Activated CD8-positive, alpha-beta T cell treated with anti-CD3 and anti-CD28 coated beads, Interleukin-2, amount 10 ng/mL, durations not matched to agents 7 days and 5 days (primary cell): ENCODE measurements at places on chromosomes 2 and 18. TPM values are rescaled to one million over a fixed set of nuclear protein-coding genes. Genes with fewer than 3 reads are reported as not detected.

The RABL2A gene
- 12.0 TPM for total RNA-seq

The VIT gene
- not detected for total RNA-seq

The NOSTRIN gene
- total RNA-seq = not detected

The STPG4 gene
- total RNA-seq = 0.21 TPM

The CDH19 gene
- not detected for total RNA-seq

The TTN gene
- 12.8 TPM for total RNA-seq

The LBX2 gene
- 0.32 TPM for total RNA-seq

The CASP10 gene
- total RNA-seq = 40.7 TPM

The IFT172 gene
- total RNA-seq = 10.0 TPM

The AKAIN1 gene
- total RNA-seq = not detected

The CYP1B1 gene
- total RNA-seq = 1.9 TPM

The PSMA8 gene
- 1.2 TPM for total RNA-seq

The MOGAT1 gene
- total RNA-seq = not detected

DNA sequence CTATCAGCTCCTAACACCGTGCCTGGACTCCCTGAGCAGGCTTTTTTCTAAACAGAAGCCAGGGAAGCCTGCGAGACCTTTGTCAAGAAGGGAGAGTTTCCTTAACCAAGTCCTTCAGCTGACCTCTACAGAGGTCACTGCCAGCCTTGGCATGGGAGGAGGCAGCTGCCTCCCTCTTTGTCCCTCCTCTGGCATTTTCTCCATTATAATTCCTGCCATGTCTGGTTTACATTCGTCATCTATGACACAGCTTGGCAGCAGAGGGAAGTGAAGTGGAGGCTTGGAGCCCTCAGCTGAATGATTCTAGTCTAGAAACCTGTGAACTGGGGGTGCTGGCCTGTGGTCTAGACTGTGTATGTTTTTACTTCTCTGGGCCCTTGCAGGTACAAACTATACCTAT is 22.5 kb downstream of the LIPG start:
- no peak for DNase-seq

- no peak for DNase-seq
These were observed 44.7 kb upstream of the DNAH7 start for GRCh38 chr2:196113061-196113974.

GRCh38 chr2:32627441-32627813 is 423 bp upstream of the TTC27 start:
- DNase-seq = no peak

DNA sequence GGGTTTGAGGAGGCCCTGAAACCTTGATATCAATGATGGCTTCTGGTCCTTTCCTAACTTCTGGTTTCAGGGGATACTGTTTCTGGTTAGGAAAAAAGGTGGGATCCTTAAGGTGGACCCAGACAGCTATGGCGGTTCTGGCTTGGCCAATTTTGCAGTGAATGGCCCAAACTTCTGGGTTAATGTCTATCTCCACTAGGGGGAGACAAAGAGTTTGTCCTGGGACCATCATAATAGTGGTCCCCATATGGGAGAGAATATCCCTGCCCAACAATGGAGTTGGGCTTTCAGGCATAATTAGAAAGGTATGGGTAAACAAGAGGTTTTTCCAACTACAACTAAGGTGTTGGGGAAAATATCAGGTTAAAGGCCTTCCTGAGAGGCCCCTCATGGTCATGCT is 273.5 kb downstream of the CALCRL start:
- DNase-seq = no peak

DNA sequence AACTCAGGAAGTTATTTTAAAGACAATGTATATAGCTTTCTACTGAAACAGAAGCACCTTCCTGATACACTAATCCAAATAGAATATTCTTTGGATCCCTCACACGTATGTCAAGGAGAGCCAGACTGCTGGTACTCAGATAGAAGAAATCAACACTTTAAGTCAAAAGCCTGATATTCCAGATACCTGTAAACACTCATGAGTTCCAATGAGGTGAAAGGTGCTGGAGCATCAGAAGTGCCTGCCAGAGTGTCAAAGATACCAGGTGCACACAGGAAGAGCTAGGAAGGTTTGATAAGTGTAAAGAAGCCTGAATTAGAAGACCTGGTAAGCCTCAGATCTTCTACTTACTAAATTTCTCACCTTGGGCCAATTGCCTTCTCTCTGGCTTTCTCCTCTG is 226.3 kb upstream of the SP5 start:
- no peak for DNase-seq

DNA sequence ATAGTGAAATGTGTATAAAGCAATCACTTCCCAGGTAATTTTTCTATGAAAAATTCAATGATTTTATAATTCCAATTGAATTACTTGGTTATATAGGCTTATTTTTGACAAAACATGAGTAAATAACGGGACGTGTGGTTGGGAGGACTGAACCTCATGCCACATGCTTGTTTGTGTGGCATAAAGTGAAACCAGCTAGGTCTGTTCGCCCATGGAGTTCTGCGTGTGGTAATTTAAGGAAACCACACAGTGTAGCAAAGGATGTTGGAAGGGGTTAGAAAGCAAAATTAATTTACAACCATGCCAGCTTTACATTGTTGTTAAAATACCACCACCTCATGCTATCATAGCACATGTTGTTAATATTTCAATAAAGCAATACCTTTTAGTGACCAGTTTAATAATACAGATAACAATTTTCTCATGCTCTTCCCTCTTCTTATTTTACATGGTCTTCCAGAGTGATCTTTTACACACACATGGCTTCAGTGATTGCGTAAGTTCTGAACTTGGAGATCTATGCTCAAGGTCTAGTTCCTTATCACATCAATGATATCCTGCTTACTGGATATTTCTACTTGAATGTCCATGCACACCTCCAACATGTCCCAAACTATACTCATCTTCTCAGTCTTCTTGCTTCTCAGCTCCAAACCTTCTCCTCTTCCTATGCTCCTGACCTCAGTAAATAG is 156.4 kb upstream of the ITGA4 start:
- peak; percentile 72 for DNase-seq

- peak; percentile 54 for DNase-seq
These were observed at the start of gene VWC2L for GRCh38 chr2:214410918-214411554. Gene VWC2L (plus strand): TSS chr2:214411054. CDS start chr2:214414194, 3,140 bp downstream.

- DNase-seq = no peak
These were observed 97.4 kb upstream of the ITGA6 start for GRCh38 chr2:172329774-172330671.

- no peak for DNase-seq
These were observed 328.5 kb downstream of the AGPS start for GRCh38 chr2:177721087-177721486.

GRCh38 chr2:10523406-10524189 is 75.5 kb upstream of the ODC1 start:
- DNase-seq = no peak

DNA sequence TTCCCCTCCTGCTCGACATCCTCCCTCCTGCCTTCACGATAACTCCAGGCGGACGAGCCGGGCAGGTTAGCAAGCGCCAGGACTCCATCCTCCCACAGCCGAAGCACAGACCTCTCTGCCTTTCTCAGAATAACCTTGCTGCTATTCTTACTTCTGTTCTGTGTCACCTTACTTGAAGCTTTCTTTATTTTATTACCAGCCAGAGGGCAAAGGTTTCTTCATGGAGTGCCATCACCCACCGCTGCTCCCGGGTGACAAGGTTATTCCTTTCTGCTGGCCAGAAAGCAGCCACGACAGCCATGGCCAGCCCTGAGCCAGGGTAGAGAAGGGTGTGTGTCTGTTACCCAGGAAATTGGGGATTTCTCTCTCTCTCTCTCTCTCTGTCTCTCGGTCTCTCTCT is 227.1 kb downstream of the ANAPC1 start:
- DNase-seq = no peak

- no peak for DNase-seq
These were observed 690.5 kb downstream of the ADCYAP1 start for GRCh38 chr18:1595195-1595594.

GRCh38 chr2:70083344-70084156 is 3.7 kb upstream of the PCBP1 start:
- no peak for DNase-seq

DNA sequence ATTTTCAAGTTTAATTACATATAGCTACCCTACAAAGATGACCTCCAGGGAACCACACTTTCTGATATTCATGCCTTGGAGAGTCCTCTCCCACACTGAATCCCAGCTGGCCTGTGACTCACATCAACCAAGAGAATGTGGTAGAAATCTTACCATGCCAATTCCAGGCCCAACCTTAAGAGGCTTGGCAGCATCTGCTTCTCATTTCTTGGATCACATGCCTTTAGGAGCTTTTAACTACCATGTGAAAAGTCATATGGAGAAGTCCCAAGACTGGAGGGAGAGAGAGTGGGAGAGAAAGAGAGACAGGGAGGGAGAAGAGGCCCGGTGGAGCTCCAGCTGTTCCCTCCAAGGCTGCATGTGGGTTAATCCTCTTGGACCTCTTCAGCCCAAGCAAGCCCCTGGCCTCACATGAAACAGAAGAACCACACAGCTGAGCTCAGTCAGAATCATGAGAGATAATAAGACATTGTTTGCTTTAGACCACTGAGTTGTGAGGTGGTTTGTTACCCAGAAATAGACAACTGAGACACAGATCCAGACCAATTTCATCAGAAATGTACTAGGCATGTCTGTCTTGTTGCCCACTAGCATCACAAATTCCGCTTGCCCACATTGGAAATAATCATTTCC is 190.7 kb downstream of the MTCL1 start:
- DNase-seq = no peak

- DNase-seq = no peak
These were observed 119.2 kb upstream of the ACVR1C start for GRCh38 chr2:157747695-157748370.

DNA sequence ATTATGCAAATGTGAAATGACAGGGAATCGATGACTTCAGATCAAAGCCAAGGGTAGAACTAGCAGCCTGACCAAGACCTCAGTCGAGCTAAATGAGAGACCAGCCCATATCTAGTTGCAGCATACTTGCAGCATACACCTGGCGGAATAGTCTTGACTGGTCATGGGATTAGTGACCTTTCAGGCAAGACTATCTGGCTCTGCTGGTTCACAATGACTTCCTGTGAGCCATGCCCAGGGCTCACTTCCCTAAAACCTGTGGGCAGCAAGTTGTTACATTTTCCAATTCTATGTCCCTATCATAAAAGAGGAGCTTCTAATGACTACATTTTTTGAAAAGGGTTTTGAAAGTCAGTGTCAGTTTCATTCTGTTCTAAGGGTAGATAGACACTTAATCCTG is 1624.9 kb upstream of the CELF4 start:
- DNase-seq = no peak

DNA sequence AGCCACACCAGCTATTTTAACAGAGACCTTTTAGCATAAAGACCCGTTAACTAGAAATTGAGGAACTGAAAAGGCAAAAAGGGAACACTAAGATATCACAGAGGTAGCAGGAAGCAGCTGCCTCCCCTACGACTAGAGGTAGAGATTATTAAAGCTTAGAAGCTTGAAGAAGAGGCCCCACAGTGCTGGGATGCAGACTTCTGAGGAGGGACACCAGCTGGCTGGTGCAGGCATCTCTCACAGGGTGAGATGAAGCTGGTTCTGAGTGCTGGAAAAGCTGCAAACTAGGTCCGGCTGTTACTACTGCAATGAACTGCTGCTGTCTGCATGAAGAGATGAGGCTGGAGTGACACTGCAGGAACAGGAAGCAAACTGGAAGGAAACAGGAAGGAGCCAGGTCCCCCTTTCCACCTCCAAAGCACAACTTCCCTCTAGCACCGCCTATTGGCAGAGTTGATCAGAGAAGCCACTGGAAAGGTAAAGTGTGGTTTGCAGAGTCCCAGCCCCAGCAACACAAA is 61.2 kb upstream of the MRPS9 start:
- peak; percentile 26 for DNase-seq

GRCh38 chr2:39623917-39624316 is 41.8 kb upstream of the TMEM178A start:
- DNase-seq = no peak

GRCh38 chr2:135490376-135490775 is 40.6 kb downstream of the ZRANB3 start:
- DNase-seq = no peak

GRCh38 chr18:44841752-44842587 is 161.3 kb downstream of the SETBP1 start:
- no peak for DNase-seq

DNA sequence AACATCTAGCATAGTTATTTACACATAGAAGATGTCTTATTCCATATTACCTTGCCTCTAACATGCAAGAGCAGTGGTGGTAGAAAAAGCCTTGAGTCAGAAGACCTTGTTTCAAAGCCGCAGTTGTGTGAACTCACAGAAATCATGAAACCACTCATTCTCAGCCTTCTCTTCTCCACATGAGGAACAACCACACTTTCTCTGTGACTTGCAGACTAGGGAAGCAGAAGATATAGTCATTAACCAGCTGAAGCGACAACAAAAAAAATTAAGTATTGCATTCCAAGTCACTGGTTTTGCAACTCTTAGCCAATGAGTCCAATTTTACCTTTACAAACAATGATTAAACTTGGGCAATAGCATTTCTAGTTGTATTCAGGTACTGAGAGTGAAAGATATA is 19.0 kb downstream of the TWSG1 start:
- no peak for DNase-seq
